Effector memory CD4-positive, alpha-beta T cell (primary cell): ENCODE measurements at places on chromosomes 3 and 15.

DNA sequence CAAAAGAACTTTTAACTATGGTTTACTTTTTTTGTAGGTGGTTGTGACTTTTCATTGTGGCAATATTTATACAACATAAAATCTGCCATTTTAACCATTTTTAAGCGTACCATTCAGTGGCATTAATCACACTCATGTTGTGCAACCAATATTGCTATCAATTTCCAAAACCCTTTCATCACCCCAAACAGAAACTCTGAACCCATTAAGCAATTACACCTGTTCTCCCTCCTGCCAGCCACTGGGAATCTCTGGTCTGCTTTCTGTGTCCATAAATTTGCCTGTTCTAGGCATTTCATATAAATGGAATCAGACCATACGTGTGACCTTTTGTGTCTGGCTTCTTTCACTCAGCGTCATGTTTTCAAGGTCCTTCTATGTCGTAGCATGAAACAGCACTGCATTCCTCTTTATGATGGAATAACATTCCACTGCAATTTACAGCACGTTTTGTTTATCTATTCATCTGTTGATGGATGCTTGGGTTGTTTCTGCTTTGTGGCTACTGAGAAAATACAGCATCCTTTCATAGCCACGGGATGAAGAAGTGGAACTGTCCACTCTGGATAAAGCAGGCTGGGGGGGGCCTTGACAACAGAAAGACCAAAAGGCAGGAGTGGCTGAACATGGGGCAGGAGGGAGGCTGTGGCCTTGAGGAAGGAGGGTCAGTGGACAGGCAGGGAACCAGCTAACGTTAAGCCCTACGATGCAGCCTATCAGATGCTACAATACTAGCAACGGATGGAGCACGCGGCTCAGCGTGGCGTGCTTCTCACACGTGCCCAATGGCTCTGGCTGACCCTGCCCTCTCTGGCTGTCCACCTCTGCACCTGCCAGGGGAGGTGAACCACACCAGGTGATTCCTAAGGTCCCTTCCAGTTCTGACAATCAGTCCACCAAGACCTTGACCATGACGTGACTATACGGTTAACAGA, 110.9 kb downstream of the SEC22A start:
- no peaks in the 10 kb centered on the region for H3K27me3 ChIP-seq
- no peaks in the 10 kb centered on the region for H3K4me1 ChIP-seq
- H3K4me3 ChIP-seq = no peak overlapping the region
- no peak overlapping the region for H3K27ac ChIP-seq

- H3K4me1 ChIP-seq = no peaks in the 10 kb centered on the region
- no peak for DNase-seq
- no peaks in the 10 kb centered on the region for H3K36me3 ChIP-seq
- H3K4me3 ChIP-seq = no peak overlapping the region
Observed at GRCh38 chr3:69294014-69294766, 91.7 kb downstream of the FRMD4B start.

DNA sequence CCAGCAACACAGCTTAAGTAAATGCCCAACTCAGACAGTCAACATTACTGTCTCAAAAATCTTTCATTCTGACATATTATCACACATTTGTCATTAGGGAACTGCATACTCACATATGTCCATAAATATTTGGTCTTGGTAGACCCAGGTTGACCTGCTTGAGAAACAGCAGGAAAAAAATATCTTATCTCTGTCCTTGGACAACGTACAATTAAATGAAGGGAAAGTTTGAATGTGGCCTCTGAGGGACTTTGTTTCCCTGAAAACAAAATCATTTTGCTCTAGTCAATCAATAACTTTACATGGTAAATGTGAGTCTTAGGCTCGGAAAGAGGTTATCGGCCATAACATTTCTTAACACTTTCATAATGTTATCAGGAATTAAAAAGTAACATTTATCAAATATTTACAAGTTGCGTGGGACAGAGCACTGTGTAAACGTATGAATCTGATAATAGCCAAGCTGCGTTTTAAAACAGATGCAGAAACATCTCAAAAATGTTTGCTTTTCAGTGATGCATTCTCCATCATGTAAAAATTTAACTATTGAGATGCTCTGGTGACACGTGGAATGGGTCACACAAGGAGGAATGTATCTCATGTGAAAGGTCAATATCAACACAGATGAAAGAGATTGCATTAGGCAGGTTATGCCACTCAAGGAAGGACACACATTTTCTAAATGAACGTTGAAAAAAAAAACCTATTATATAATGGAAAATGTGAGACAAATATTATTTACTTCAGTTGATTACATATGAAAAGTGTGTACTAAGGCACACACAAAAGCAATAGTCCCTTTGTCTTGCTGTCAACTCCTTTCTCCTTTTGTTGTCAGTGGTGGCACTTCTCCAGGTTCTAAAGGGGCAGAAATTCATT, 304.4 kb downstream of the WDR72 start:
- H3K4me1 ChIP-seq = no peaks in the 10 kb centered on the region
- no peak overlapping the region for H3K4me3 ChIP-seq
- H3K27ac ChIP-seq = no peak overlapping the region
- DNase-seq = no peak
- no peaks in the 10 kb centered on the region for H3K36me3 ChIP-seq

GRCh38 chr15:22931784-22932536, 48.2 kb downstream of the CYFIP1 start:
- no peak overlapping the region for H3K4me3 ChIP-seq
- H3K4me1 ChIP-seq = no peaks in the 10 kb centered on the region
- no peak overlapping the region for H3K27ac ChIP-seq
- no peaks in the 10 kb centered on the region for H3K27me3 ChIP-seq
- DNase-seq = no peak

GRCh38 chr3:166296179-166296783, 459.1 kb upstream of the BCHE start:
- no peaks in the 10 kb centered on the region for H3K36me3 ChIP-seq
- no peaks in the 10 kb centered on the region for H3K4me1 ChIP-seq
- no peak overlapping the region for H3K27ac ChIP-seq
- no peak overlapping the region for H3K4me3 ChIP-seq
- no peaks in the 10 kb centered on the region for H3K27me3 ChIP-seq

DNA sequence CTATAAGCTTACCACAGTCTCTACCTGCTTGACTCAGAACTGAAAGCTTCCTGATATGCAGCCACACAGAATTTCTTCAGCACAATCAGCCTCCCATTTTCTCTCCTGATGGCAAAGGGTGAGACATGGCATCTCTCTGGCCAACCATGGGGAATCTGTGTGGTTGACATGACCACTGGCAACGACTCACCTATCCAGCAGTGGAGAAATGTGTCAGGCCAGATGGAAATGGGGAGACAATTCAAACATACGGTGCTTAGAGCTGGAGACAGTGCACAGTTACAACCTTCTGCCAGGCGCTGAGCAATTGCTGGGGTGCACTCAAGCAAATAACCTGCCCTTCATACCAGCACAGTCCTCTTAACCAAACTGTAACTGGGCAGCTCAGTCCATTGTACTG, 3.6 kb downstream of the ZNF385D start:
- H3K36me3 ChIP-seq = no peaks in the 10 kb centered on the region
- no peak for DNase-seq
- no peaks in the 10 kb centered on the region for H3K27me3 ChIP-seq
- no peaks in the 10 kb centered on the region for H3K4me1 ChIP-seq
- H3K4me3 ChIP-seq = no peak overlapping the region
